ENCODE measurements at places on chromosomes 5 and 9.

GRCh38 chr9:116549061-116549664 lies 137.9 kb upstream of the TRIM32 start:
- no peak for DNase-seq

GRCh38 chr9:104927216-104927911 lies 591 bp downstream of the ABCA1 start:
- peak; percentile 41 for DNase-seq

DNA sequence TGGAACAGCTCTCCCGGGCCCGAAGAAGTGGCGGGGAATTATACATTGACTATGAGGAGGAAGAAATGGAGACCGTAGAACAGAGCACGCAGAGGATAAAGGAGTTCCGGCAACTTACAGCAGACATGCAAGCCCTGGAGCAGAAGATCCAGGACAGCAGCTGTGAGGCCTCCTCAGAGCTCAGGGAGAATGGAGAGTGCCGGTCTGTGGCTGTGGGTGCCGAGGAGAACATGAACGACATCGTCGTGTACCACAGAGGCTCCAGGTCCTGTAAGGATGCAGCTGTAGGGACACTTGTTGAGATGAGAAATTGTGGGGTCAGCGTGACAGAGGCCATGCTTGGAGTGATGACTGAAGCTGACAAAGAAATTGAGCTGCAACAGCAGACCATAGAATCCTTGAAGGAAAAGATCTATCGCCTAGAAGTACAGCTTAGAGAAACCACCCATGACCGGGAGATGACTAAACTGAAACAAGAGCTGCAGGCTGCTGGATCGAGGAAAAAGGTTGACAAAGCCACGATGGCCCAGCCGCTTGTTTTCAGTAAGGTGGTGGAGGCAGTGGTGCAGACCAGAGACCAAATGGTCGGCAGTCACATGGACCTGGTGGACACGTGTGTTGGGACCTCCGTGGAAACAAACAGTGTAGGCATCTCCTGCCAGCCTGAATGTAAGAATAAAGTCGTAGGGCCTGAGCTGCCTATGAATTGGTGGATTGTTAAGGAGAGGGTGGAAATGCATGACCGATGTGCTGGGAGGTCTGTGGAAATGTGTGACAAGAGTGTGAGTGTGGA lies 129.5 kb upstream of the DMRT1 start:
- DNase-seq: no peak

- DNase-seq: no peak
These were observed 38.8 kb downstream of the MYO10 start for GRCh38 chr5:16897284-16897704.

DNA sequence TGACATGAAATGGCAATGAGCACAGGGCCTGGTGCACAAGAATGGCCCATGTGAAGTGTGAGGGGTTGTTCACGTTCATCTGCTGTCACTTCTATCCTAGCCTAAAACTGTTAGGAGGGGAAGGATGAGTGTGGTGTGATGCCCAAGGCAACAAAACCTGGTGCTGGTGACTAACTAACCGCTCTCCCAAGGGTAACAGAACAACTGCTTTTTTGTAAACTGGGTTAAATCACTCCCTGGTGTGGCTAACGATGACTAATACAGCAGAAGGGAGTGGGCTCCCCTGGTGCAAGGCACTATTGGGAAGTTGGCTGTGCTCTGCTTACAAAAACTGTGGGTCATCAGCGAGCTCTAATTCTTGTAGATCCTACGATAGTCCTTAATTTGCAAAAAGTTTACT lies 103.2 kb upstream of the VCAN start:
- no peak for DNase-seq

DNA sequence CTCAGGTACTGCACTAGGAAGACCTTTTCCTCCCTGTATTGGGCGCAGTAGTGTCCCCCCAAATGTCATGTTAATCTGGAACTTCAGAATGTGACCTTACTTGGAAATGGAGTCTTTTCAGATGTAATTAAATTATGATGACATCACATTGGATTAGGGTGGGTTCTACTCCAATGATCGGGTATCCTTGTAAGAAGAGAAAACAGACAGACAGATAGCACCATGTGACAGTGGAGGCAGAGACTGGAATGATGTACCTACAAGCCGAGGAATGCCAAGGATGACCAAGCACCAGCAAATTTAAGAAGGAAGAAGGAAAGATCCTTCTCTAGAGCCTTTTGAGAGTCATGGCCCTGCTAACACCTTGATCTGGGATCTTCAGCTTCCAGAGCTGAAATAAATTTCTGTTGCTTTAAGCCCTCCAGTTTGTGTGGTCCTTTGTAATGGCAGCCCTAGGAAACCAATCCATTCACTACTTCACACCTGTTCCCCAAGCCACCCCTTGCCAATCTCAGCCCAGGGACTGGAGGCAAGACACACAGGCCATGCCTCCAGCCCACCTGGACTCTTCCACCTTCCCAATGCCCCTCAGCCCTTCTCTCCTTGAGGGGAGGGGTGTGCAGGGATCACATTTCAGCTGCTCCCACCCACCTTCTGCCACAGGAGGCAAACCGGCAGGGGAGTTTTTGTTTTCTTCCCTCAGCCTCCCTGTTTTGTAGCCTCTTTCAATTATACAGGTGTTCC lies 1.6 kb downstream of the CCNJL start:
- no peak for DNase-seq
